Glutamatergic neuron (in vitro differentiated cells): ENCODE measurements at places on chromosomes 12 and 14. TPM values are rescaled to one million over a fixed set of nuclear protein-coding genes. Genes with fewer than 3 reads are reported as not detected.

- H3K36me3 ChIP-seq: peaks cover 7% of the 10 kb centered on the region
- peaks cover 24% of the 10 kb centered on the region for H3K27me3 ChIP-seq
- DNase-seq: no peak
- peak overlapping the region; percentile 35 for H3K4me3 ChIP-seq
- peaks cover 18% of the 10 kb centered on the region for H3K4me1 ChIP-seq
Observed at GRCh38 chr14:73236157-73236556, 1.1 kb upstream of the PAPLN start.

DNA sequence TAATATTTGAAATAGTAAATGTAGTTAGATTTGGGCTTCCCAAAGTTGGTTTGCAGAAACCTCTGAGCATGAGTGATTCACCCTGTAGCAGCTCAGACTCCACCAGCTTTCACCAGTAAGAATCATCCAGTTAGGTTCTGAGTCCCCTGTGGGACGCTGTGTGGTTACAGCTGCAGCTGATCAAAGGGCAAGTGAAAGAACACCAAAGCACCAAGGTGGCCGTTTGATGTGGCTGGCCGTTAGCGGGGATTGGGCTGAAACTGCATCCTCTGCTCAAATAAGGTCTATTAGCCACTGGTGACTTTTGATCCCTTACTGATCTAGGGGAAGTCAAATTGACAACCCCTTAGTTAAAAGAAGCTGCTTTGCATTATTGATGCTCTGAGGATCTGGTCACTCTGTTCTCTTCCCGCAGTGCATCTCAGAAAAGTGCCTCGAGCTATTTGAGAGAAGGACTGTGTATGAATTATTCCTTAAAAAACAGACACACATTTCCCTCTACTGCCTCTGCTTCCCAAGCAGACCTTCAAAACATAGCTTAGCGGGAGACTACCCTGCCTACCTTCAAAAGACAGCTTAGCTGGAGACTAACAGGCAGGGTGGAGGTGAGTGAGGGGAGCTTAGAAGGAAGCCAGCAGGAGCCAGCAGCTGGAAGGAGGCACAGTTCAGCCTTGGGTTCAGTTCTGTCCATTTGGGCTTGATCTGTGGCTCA lies 3.7 kb downstream of the ABHD12B start:
- H3K36me3 ChIP-seq: no peaks in the 10 kb centered on the region
- DNase-seq: no peak
- peaks cover 13% of the 10 kb centered on the region for H3K4me1 ChIP-seq
- no peak overlapping the region for H3K4me3 ChIP-seq
- H3K27ac ChIP-seq: no peak overlapping the region
- peaks cover 20% of the 10 kb centered on the region for H3K27me3 ChIP-seq

- H3K27me3 ChIP-seq: peaks cover 14% of the 10 kb centered on the region
- no peak overlapping the region for H3K4me3 ChIP-seq
- no peak overlapping the region for H3K27ac ChIP-seq
- no peak for DNase-seq
Observed at GRCh38 chr14:103223818-103224352, 100.6 kb downstream of the TNFAIP2 start.

- H3K4me3 ChIP-seq: peak overlapping the region; percentile 81
Observed at GRCh38 chr12:54216797-54217661, 28.2 kb upstream of the SMUG1 start.

DNA sequence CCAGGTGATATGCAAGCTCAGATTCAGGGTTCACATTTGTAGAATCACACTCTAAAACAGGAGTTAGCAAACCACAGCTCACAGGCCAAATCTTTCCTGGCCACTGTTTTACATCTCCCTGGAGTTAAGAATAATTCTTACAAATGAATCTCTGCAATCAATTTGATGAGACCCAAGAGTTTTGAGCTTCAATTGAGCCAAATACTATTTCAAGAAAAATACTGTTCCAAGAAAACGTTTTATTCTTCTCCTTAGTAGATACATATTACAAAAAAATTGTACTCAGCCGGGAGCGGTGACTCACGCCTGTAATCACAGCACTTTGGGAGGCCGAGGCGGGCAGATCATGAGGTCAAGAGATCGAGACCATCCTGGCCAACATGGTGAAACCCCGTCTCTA lies 2.5 kb downstream of the PTGDR start:
- no peak overlapping the region for H3K27ac ChIP-seq
- H3K4me1 ChIP-seq: peaks cover 5% of the 10 kb centered on the region
- peaks cover 13% of the 10 kb centered on the region for H3K27me3 ChIP-seq
- DNase-seq: no peak

KLRC4 gene
- total RNA-seq: not detected

NOVA1 gene
- total RNA-seq: 119 TPM

B4GALNT1 gene
- total RNA-seq: 83.9 TPM
